ENCODE measurements at places on chromosomes 3 and 15.

- H3K36me3 ChIP-seq, result no peaks in the 10 kb centered on the region
- 0 out of 2 replicates have a peak, but pooled peaks cover 4% of the 10 kb centered on the region for H3K27me3 ChIP-seq
- DNase-seq, result no peak
Observed at GRCh38 chr15:91824256-91824655, 29.3 kb upstream of the SLCO3A1 start.

GRCh38 chr3:138438896-138439295, 4.5 kb downstream of the ESYT3 start:
- DNase-seq, result peak; percentile 11
- no peaks in the 10 kb centered on the region for H3K36me3 ChIP-seq
- no peaks in the 10 kb centered on the region for H3K27me3 ChIP-seq
- H3K4me1 ChIP-seq, result peaks cover 15% of the 10 kb centered on the region
- no peak overlapping the region for H3K4me3 ChIP-seq

DNA sequence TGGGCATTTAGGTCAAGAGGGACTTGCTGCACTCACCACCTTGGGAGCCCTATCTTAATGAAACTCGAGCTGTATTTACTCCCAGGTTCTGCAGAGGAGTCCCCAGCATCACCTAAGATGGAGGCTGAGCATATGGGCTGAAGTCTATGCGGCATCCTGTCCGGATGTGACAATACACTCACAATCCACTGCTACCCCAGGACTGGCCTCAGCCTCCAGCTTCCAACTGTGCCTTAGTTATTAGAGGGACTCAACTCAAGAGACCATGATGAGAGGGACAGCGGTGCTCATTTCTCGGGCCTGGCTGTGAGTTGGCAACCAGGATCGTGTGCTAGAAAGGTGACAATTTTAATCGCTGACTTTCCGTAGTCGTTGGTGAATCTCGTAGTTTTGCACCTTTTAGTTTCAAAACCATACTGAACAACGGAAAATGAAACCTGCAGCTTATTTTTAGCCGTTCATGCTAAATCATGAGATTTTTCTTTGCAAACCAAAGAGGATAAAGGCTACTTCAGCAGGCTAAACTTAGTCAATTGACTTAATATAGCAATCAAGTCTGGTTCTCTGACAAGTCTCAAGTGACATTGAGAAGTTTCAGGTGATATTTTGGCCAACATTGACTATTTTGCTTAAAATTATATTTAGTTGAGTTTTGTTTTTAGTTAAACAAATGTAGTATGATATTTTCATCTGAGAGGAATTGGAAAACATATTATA, 11.1 kb downstream of the ZBTB38 start:
- H3K4me1 ChIP-seq, result no peaks in the 10 kb centered on the region
- no peak overlapping the region for H3K27ac ChIP-seq
- no peaks in the 10 kb centered on the region for H3K27me3 ChIP-seq
- DNase-seq, result no peak

DNA sequence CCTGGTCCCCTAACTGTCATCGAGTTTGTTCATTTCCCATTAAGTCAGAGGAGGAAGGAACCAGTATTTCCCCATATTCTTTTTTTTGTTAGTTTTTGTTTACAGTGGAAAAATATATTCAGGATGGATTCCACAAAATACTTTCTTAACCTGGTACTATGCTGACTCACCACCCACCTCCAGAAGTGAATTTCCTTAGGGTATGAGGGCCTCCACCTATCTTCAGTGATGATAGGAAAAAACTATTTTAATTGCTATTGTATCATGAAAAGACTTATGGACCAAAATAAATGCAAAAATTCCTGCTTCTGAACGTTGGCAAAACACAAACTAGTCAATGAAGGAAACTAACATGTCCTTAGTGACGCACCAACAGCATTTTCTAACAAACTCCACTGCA, 64.2 kb upstream of the FOXP1 start:
- no peak overlapping the region for H3K27ac ChIP-seq
- H3K27me3 ChIP-seq, result no peaks in the 10 kb centered on the region
- peak; percentile 58 for DNase-seq
- no peak overlapping the region for H3K4me3 ChIP-seq
- H3K4me1 ChIP-seq, result peaks cover 15% of the 10 kb centered on the region

DNA sequence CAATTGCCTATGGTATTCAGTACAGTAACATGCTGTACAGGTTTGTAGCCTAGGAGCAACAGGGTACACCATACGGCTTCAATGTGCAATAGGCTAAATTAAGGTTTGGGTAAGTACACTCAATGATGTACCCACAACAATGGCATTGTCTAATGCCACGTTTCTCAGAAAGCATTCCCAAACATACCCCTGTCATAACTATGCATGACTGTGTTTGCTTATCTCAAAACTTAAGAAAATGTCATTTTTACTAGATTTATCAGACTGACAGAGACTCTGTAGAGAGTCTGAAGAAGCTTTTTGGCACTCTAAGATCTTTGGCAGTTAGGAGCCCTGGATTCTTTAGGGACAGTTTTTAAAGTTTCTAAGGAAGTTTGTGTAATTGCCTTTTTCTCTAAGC, 59.9 kb downstream of the MECOM start:
- no peaks in the 10 kb centered on the region for H3K36me3 ChIP-seq
- H3K27me3 ChIP-seq, result no peaks in the 10 kb centered on the region
- H3K27ac ChIP-seq, result no peak overlapping the region
- peaks cover 22% of the 10 kb centered on the region for H3K4me1 ChIP-seq
- peak; percentile 58 for DNase-seq

DNA sequence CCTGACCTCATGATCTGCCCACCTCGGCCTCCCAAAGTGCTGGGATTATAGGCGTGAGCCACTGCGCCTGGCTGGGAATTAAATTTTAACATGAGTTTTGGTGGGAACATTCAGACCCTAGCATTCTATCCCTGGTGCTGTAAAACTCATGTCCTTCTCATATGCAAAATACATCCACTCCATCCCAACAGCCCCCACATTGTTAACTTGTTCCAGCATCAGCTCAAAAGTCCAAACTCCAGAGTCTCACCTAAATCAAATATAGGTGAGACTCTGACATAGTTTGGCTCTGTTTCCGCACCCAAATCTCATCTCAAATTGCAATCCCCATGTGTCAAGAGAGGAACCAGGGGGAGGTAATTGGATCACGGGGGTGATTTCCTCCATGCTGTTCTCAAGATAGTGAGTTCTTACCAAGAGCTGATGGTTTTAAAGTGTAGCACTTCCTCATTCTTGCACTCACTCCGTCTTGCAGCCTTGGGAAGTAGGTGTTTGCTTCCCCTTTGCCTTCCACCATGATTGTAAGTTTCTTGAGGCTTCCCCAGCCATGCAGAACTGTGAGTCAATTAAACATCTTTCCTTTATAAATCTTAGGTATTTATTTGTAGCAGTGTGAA, 96.2 kb upstream of the PLCL2 start:
- no peaks in the 10 kb centered on the region for H3K36me3 ChIP-seq
- H3K27me3 ChIP-seq, result no peaks in the 10 kb centered on the region
- DNase-seq, result no peak
- H3K4me1 ChIP-seq, result no peaks in the 10 kb centered on the region
- no peak overlapping the region for H3K27ac ChIP-seq

DNA sequence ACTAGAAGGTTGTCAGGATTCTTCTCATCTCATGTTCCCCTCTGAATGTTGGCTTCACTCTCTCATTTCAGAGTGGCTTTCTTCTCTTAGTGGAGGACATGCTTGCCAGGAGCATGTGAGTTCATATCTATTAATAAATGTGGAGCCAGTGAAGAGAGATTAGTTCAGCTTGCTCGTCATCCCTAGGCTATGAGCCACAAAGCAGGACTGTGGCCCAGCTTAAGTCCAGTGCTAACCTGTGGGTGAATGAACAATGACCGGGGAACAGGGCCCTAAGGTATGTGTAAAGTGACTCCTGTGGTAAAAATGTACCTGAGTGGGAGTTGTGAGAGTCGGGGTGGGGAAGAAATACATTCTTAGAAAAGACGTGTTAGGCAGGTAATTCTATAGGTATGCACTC, 96.9 kb upstream of the TBL1XR1 start:
- 0 out of 2 replicates have a peak overlapping the region, but pooled peaks have one; percentile 20 for H3K27ac ChIP-seq
- H3K4me3 ChIP-seq, result no peak overlapping the region
- no peaks in the 10 kb centered on the region for H3K27me3 ChIP-seq
- DNase-seq, result peak; percentile 63

- peak overlapping the region; percentile 48 for H3K27ac ChIP-seq
- H3K27me3 ChIP-seq, result no peaks in the 10 kb centered on the region
- peaks cover 18% of the 10 kb centered on the region for H3K4me1 ChIP-seq
Observed at GRCh38 chr15:34147371-34148140, 45.7 kb downstream of the PGBD4 start.

DNA sequence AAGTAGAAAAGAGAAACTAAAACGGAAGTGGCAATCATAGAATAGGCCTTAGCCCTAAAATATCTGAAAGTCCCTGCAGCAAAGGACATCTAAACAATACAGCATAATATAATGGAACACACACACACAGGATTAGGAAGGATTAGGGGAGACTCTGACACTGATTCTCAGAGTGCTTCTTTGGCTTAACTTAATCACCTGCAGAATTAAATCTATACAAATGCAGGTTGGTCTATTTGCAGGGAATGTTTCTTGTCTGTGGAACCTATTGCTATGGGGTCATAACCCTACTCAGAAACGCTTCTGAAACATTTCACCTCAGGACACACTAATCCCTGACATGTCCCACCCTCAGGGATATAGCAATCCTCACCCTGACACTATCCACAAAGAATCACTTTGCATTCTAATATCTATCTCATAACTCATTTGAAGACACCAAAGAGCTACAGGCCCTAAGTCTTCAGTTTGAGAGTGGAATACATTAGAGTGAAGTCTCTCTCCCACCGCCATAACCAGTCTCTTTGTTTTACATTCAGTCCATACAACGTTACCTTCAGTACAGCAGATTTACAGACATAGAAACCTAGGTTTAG, 1041.2 kb downstream of the TUSC7 start:
- no peak overlapping the region for H3K4me3 ChIP-seq
- no peaks in the 10 kb centered on the region for H3K27me3 ChIP-seq
- H3K4me1 ChIP-seq, result no peaks in the 10 kb centered on the region
- no peak for DNase-seq
- no peak overlapping the region for H3K27ac ChIP-seq

- H3K4me3 ChIP-seq, result no peak overlapping the region
- H3K4me1 ChIP-seq, result peaks cover 2% of the 10 kb centered on the region
- DNase-seq, result no peak
- no peak overlapping the region for H3K27ac ChIP-seq
- H3K27me3 ChIP-seq, result no peaks in the 10 kb centered on the region
Observed at GRCh38 chr15:50236433-50236832, 29.1 kb downstream of the HDC start.

- no peak overlapping the region for H3K4me3 ChIP-seq
- H3K27ac ChIP-seq, result no peak overlapping the region
- H3K4me1 ChIP-seq, result no peaks in the 10 kb centered on the region
- H3K36me3 ChIP-seq, result no peaks in the 10 kb centered on the region
- no peaks in the 10 kb centered on the region for H3K27me3 ChIP-seq
Observed at GRCh38 chr15:47504624-47505256, 212.6 kb upstream of the SEMA6D start.

GRCh38 chr3:46280105-46280797, 38.0 kb downstream of the CCR3 start:
- H3K4me3 ChIP-seq, result no peak overlapping the region
- peaks cover 15% of the 10 kb centered on the region for H3K4me1 ChIP-seq
- H3K27me3 ChIP-seq, result no peaks in the 10 kb centered on the region
- no peak overlapping the region for H3K27ac ChIP-seq

DNA sequence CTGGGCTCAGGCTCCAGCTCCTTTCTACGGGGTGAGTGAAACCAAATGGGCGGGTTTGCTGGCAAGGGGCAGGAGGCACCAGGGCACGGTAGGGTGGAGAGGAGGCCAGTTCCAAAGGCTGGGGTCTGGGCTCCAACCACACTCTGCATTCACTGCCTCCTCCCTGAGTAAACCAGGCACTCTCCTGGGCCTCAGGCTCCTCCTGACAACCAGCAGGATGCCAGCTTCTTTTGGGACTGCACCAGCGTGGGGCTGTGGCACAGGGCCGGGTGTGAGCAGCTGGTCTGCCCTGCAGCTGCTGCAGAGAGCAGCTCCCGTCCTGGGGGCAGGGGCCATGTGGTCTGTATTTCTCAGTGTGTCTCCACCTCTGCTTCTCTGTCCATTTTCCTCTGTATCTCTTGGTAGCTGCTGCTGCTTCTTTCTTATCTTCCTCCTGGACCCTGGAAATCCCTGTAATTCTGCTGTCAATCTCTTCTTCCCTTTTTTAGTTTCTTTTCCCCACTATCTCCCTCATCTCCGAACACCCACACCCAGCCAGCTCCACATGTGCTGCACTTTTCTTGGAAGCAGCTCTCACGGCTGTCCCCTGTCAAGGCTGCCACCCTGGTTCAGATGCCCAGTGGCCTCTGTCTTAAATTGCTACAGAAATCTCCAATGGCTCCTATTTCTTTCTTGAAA, 54.9 kb upstream of the TBC1D21 start:
- peaks cover 35% of the 10 kb centered on the region for H3K27me3 ChIP-seq
- DNase-seq, result no peak
- no peak overlapping the region for H3K27ac ChIP-seq

Data from PC-3 (cell line).